Stimulated activated CD4-positive, alpha-beta T cell treated with anti-CD3 and anti-CD28 coated beads, Interleukin-12 subunit alpha, Interleukin-12 subunit beta, amount 100 ng/mL, for 24 hours (primary cell): ENCODE measurements at places on chromosomes 5 and 9.

- DNase-seq = no peak
These were observed 192.7 kb downstream of the LRRC70 start for GRCh38 chr5:62771341-62771740.

DNA sequence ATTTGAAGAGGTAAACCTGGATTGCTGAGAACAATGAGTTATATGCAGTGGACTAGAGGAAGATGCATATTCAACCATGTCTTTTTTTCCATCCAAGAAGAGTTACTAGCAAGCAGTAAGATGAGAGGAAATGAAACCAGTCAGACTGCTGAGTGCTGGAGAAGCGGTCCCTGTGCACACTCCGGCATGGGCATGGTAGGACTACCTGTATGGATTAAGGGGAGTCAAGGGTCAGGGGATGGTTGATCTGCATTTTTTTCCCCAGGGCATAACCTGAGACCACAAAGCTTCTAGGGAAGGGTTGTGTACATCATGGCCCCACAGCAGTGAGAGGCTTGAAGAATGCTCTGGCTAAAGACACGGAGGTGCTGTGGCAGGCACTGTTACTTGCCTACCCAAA, 76.6 kb upstream of the ZNF169 start:
- no peak for DNase-seq

DNA sequence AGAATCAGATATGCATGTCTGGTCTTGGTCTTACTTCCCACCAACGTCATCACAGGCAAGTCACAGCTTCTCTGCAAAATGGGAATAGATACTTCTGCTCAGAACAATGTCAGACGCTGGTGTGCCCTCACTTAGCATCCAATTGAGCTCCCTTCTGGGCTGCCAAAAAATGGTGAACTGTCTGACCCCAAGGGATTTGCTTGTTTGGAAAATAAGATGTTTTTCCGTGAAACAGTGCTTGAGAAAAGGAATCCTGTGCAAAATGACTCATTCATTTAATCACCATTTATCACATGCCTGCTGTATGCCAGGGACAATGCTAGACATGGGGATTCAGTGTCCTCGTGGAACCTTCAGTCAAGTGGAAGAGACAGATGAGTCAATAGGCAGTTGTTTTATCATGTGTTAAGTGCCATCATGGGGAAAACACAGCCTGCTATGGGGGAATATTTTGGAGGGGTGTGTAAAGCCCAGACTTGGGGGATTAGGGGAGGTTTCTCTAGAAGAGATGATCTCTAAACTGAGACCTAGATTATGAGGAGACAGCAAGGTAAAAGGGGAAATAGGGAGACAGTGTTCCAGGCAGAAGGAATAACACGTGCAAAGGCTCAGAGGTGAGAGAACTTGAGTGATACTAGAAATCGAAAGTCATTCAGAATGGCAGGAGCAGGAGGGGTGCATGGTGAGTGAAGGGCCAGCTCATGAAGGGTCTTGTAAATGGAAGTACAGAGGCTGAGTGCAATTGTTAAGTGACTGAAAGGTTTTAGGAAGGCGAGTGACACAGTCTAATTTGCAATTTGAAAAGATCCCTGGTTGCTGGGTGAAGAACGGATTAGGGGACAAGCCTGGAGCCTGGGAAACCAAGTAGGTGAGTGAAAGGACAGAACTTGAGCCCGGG, 3.9 kb downstream of the NIPAL4 start:
- DNase-seq = no peak

- DNase-seq = no peak
These were observed 42.4 kb upstream of the UBAC1 start for GRCh38 chr9:136003411-136004218.

DNA sequence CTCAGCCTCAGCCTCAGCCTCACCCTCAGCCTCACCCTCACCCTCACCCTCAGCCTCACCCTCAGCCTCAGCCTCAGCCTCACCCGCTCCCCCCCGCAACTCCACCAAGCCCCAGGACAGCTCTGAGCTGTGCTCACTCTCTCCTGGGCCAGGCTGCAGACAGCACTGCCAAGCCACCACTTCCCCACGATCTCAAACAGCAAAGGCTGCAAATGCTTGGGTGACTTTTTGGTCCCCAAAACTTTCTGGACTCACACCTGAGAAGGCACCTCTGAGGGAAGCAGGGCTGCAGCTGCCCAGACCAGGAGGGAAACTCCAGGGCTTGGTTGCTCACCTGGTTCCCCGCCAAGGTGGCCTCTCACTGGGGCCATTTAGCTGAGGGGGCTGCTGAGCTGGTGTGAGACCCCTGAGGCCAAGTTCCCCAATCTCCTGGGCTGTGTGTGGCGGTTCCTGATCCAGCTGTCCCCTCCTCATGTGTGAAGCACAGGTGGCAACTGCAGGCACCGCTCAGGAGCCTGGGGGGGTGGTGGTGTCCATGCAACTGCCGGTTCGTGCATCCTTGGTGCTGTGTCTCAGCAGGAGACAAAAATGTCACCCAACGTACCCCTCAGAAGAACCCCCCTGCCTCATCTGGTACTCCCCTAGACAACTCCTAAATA, 17.8 kb downstream of the MRPL36 start:
- DNase-seq = no peak

DNA sequence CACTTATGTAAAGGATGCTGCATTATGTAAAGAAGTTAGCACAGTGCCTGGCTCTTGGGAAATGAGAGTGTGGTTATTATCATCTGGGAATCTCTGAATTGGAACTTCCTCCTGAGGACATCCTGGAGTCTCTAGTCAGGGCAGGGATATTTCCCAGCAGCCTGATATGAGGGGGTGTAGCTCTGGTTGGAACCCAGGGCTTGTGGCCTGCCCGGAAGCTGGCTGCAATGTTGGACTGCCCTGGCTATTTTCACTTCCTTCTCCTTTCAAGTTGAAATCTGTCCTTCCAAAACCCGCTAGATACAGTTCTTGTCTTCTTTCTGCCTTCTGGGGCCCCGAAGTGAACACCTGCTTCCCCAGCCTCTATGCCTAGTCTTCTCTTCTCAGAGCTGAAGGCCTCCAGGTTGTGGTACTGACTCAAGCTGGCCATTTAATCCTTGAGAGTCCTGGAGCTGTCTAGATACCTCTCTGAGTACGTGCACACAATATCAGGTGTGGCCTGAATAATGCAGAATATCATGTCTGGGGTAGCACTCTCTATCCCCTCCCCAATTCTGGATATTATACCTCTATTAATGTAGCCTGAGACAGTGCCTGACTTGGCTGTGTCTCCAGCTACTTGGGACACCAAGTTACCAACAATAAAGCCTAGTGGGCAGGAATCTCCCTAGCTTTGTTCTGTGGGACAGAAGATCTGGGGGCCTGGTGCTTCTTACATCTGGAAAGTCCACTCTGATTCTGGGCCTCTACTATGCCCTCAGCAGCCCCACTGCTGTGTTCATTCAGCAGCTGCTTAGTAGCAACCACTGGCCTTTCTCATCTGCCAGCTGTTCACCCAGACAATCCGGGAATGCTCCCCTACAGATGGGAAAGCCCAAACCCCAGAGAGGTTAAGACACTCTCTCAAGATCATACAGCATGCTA, 45.0 kb downstream of the SLC6A7 start:
- no peak for DNase-seq

GRCh38 chr9:5895782-5896181, 5.1 kb downstream of the MLANA start:
- no peak for DNase-seq

DNA sequence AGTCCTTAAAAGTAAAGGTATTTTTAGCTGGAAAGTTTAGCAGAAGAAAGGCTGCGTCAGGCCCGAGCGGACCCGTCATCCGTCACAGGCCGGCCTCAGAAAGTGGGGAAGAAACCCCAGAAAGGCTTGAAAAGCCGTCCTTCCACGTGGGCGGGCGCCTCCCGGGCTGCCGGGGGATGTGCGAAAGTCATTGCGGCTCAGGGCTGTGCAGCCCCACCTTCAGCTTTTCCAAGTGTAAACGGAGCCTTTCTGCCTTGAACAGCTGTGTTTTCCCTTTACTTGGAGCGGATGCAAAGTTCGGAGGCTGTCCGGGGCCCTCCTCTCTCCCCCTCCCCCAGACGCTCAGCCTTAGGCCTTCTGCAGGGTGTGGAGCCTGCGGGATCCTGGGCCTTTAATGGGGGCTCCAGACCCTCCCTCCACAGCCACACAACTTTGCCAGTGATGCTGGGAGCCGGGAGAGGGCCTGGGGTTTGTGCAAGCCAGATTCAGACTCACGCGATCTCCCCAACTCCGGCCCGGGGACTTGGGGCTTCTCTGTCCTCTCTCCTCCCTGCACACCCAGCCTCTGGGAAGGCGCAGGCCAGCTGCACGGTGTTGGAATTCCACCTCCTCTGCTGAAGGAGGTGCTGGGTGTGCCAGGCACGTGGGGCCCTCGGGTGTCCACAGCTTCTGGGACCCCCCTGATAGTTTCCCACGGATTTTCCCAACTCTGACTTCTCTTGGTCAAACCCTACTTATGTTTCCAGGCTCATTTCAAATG, 95.5 kb upstream of the RAPGEF1 start:
- DNase-seq = no peak

DNA sequence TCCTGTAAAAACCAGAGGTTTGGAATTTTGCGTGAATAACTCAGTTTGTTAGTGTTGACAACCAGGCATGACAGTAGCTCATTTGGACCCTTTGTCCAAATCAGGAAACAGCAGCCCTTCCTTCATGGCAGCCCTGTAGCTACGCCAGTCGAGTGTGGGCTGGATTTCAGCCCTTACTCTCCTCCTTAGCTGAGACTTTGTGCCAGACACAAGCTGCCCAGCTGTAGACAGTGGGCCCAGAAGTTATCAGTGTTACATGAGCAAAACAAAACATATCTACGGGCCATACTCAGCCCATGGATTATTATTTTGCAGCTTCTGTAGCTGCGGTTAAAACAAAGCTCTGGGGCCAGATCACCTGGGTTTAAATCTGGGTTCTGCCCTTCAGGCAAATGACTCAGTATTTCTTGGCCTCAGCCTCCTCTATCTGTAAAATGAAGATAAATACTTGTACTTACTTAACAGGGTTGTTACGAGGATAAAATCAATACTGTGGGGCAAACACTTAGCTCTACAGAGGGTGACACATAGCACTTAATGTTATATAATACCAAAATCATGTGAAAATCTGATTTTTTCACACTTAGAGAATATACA, 76.9 kb downstream of the GHR start:
- DNase-seq = no peak

DNA sequence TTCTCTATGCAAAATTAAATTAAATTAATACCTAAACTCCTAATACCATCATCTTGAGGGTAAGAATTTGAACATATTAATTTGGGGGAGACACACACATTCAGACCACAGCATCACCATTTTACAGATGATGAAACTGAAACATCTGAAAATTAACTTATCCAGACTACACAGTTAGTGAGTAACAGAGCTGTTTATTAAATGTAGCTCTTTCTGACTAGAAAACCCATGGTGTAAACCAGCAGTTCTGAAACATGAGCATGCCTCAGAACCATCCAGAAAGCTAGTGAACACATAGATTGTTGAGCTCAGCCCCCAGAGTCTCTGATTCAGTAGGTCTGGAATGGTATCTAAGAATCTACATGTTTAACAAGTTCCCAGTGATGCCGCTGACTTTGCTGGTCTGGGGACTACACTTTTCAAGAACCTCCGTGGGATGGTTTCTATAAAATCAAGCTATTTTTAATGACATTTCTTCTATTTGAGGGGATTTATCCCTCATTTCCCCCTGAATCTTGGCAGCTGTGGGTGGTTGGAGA, 113.5 kb downstream of the RORB start:
- no peak for DNase-seq

DNA sequence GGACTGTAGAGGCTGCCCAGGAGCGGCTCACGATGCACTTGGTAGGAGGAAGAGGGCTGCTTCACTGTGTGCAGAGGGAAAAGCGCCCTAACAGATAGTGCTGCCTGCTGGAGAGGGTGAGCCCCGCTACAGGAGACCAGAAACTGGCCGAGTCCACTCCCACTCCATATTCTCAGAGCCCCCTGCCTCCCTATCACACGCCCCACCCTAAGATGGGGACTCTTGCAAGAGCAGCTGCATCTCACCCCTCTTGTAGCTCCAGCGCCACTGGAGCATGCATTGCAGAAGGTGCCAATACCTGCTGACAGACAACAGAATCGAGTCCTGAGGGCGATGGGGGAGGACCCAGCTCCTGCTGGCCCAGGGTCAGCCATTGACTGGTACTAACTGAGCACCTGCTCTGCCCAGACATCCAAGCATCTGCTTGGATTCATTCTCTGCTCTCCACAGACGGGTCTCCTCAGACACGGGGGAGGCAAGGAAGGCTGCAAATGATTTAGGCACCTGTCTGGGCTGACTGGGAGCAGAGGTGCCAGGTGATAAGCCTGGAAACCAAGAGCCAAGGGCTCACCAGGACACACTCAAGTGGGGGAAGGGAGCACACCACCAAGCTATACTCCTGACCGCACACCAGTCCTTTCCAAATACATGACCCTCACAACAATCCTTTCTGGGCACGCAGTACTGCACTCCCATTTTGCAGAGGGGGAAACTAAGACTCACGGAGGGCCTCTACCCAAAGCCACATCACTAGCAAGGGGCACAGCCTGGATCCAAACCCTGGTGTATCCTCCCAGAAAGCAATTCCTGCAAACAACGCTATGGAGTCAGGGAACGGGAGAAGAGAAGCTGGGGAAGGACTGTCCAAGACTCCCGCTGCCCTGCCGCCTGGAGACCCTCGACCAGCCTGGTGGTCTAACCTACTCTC, 1.6 kb downstream of the BICD2 start:
- DNase-seq = no peak

GRCh38 chr5:33460210-33460609, 19.4 kb downstream of the TARS1 start:
- DNase-seq = no peak

GRCh38 chr5:147927901-147928300, 21.6 kb upstream of the C5orf46 start:
- no peak for DNase-seq

GRCh38 chr9:113296796-113297558, 6.2 kb downstream of the RNF183 start:
- DNase-seq = no peak

DNA sequence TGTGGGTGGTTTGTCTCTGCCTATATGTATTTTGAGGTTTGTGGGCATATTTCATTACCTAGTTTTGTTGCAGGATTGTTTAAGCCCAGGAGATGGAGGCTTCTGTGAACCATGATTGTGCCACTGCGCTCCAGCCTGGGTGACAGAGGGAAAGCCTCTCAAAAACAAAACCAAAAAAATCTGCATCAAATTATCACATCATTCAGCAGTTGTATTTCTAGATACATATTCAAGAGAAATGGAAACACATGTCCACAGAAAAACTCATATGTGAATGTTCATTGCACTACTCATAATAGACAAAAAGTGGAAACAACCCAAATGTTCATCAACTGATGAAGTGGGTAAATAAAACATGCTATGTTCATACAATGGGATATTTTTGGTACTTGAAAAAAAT, 29.9 kb downstream of the HSPA4 start:
- no peak for DNase-seq

GRCh38 chr5:151949701-151950308, 25.2 kb upstream of the GLRA1 start:
- no peak for DNase-seq

GRCh38 chr9:89350988-89351557, 32.8 kb downstream of the SECISBP2 start:
- DNase-seq = no peak

DNA sequence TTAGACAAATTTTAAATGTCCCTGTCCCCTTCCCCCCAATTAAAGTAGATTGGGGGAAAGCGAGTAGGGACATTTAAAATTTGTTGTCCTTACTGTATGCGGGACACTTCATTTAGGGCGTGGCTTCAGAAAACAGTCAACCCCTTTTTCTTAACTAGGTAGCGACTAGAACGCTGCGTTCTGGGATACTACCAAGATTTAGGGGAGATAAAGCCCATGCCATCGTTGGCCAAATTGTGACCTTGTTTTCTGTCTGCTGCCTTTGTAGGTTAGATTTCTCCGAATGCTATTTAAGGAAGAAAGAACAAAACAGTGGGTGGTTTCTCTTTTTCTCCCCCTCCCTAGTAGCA, 1.2 kb downstream of the CKS2 start:
- DNase-seq = no peak
